Spinal cord (tissue), 10 donors: ENCODE measurements at places on chromosomes 11 and 22. TPM values are rescaled to one million over a fixed set of nuclear protein-coding genes. Genes with fewer than 3 reads are reported as not detected.

GRCh38 chr11:64035576-64035975 lies at the start of gene FLRT1:
FLRT1 (plus strand) TSS chr11:64035931; CDS start chr11:64116268, 80,337 bp downstream.
- DNase-seq, result no peak

- no peak for DNase-seq
These were observed 118.1 kb downstream of the ATM start for GRCh38 chr11:108340973-108341372.

RBMXL2 gene
- total RNA-seq, result 1.4 TPM

UCP2 gene
- 12.2 TPM for total RNA-seq

DNA sequence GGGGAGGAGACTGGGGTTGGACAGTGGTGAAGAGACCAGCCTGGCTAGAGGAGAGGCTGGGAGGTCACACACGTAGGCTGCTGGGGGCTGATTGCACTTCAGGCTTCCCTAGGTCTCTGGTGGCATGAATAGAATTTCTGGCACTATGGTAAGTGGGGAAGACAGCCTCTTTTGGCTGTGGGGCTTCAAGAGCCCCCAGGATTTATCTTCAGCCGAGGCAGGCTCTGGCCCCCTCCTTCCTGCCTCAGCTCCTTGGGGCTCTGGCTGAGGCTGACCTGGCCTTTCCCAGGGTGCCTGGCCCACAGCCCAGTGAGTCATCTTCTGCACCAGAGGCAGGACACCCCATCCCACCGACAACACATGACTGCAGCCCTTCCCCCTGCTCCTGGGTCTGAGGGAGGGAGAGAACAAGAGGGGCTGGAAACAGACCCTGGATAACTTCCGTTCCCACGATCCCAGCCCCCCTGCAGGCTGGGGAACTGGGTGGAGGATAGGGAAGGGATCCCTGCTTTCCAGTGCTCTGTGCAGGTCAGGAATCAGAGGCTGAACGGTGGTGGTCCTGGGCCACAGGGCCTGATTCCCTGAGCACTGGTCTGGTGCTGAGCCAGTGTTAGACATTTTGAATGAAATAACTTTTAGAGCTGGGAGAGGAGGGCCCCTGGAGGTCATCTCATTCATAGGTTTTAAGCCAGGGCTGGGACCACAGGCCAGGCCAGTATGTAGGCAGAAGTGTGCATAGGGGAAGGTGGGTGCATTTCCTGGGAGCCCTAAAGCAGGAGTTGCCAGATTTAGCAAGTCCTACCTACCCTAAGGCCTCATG lies 26.5 kb downstream of the ARHGEF17 start:
- DNase-seq, result peak; percentile 51
